ENCODE measurements at places on chromosomes 16 and 17.
A peak's percentile ranks its signal among the peaks of the same experiment; 100 is the strongest.

- H3K4me1 ChIP-seq: no peaks in the 10 kb centered on the region
- no peak overlapping the region for H3K4me3 ChIP-seq
- DNase-seq: no peak
- no peaks in the 10 kb centered on the region for H3K27me3 ChIP-seq
Observed at GRCh38 chr16:2774161-2774891, 2.8 kb downstream of the ELOB start.

- no peak overlapping the region for H3K27ac ChIP-seq
- H3K27me3 ChIP-seq: no peaks in the 10 kb centered on the region
- DNase-seq: no peak
- peaks cover 3% of the 10 kb centered on the region for H3K36me3 ChIP-seq
Observed at GRCh38 chr17:78912082-78912481, 9.1 kb upstream of the CEP295NL start.

- H3K36me3 ChIP-seq: no peaks in the 10 kb centered on the region
- peak; percentile 38 for DNase-seq
- H3K4me1 ChIP-seq: peaks cover 59% of the 10 kb centered on the region
- H3K27ac ChIP-seq: peak overlapping the region; percentile 84
Observed at GRCh38 chr16:72939247-72939646, 108.7 kb downstream of the ZFHX3 start.

GRCh38 chr16:80274576-80275191, 266.1 kb upstream of the DYNLRB2 start:
- no peaks in the 10 kb centered on the region for H3K36me3 ChIP-seq
- no peak overlapping the region for H3K4me3 ChIP-seq
- no peaks in the 10 kb centered on the region for H3K27me3 ChIP-seq
- H3K4me1 ChIP-seq: no peaks in the 10 kb centered on the region

DNA sequence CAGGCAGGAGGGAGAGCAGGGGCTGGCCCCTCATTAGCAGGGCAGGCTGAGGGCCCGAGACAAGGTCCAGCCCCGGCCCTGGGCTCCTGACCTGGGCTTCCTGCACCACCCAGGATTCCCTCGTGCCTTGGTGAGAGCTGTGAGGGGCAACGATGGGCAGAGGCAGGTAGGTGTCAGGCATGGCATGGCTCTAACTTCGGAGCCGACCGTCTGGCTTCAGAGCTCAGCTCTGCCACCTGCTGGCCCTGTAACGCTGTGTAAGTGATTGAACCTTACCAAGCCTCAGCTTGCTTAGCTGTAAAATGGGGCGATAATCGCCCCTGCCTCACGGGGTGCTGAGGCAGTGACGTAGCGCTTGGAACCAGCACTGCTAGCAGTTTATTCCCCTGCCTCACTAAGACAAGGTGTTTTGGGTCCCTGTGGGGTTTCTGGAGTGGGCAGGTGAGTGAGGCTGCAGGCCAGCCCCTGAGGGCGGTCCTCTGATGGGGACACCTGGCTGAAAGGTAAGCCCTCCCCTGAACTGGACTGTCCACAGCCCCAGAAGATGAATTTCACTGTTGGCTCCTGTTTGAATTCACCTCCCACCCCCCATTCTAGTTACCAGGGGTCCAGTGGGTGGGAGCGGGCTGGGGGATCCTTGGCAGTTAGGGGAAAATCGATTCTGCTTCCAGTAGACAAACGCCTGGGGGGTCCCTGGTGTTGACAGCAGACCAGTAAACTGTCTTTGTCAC, 184.8 kb upstream of the GSE1 start:
- H3K27me3 ChIP-seq: no peaks in the 10 kb centered on the region
- no peaks in the 10 kb centered on the region for H3K4me1 ChIP-seq
- no peaks in the 10 kb centered on the region for H3K36me3 ChIP-seq
- H3K4me3 ChIP-seq: no peak overlapping the region

DNA sequence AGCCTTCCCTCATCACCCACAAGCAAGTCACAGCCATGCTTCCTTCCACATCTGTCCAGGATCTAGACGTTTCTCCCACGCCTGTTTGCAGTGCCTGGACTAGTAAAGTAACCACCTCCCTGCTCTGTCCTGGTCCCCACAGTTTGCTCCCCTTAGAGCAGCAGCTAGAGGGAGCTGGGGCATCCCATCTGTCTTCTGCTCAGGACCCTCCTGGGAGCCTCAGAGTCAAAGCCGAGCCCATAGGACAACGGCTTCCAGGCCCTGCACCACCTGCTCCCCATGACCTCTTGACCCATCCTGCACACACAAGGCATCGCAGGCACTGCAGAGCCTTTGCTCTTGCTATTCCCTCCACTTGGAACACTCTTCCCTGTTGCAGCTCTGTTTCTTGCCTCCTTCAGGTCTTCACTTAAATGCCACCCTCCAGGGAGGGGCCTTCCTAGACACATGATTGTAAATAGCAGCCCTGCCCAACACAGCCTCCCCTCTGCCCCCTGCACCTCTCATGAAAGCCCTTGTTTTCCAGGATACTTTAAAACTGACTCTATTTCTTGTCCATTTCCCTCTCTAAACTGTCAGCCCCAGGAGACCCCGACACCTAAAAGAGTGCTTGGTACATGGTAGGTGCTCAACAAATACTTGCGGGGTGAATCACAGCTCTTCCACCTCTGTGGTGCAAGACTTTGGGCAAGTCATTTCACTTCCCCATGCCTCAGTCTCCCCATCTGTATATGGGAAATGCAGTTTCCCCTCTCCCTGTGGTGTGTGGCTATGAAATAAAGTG, 3.1 kb downstream of the NATD1 start:
- no peak overlapping the region for H3K4me3 ChIP-seq
- H3K4me1 ChIP-seq: peaks cover 39% of the 10 kb centered on the region
- no peaks in the 10 kb centered on the region for H3K27me3 ChIP-seq
- no peak overlapping the region for H3K27ac ChIP-seq
- no peak for DNase-seq
- no peaks in the 10 kb centered on the region for H3K36me3 ChIP-seq

DNA sequence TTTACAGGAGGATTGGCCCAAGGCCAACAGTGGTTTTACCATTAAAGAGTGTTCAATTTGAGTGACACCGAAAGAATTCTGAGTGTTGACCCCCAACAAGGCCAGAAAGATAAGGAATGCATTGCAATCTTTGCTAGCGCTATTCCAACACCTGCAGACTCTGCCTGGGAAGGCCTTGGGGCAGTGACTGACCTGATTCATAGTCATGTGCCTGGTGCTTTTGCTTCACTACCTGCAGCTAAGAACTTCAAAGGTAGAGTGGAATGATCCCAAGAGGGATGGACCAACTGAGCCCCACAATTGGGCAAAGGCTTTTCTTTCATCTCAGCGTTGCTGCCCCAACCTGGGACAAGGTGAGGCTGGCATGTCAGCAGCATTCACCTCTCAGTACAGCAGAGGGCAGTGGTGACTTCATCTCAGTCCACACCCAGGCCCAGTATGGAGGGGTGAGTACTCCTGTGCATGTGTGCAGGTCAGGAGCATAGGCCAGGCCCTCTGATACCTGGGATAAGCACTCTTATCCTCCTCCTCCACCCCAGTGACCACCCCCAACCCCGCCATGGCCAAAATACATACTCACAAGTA, 149.6 kb upstream of the GNAO1 start:
- no peak overlapping the region for H3K27ac ChIP-seq
- no peaks in the 10 kb centered on the region for H3K4me1 ChIP-seq
- H3K4me3 ChIP-seq: no peak overlapping the region
- no peaks in the 10 kb centered on the region for H3K36me3 ChIP-seq
- H3K27me3 ChIP-seq: no peaks in the 10 kb centered on the region

DNA sequence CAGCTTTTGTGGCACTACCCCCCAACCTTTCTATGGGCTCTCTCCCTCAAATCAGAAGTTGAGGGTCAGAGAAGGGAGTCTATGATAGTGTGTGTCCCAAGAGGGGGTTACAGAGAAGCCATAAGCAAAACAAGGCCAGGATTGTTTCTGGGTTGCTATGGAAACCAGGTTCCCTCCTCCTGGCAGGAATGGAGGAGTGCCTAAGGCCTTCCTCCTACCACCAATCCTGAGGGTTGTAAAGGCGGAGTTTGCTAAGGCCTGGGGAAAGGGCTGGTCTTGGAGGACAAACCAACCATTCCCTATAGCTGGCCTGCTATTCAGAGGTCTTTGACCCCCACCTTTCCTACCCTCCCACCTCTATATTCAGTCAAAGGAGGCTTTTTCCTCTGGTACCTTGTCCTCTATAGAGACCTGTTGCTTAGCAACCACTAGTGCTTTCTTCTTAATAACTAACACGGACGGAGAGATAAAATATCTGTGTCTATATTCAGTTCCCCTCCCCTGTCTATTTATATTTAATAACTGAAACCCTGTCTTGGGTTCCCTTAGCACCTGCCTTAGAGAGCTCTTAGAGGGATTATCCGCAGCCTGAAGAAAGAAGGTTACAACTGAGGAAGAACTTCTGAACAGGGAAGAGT, 43.4 kb downstream of the NEUROD2 start:
- no peak overlapping the region for H3K27ac ChIP-seq
- no peak overlapping the region for H3K4me3 ChIP-seq
- no peaks in the 10 kb centered on the region for H3K4me1 ChIP-seq
- DNase-seq: no peak

DNA sequence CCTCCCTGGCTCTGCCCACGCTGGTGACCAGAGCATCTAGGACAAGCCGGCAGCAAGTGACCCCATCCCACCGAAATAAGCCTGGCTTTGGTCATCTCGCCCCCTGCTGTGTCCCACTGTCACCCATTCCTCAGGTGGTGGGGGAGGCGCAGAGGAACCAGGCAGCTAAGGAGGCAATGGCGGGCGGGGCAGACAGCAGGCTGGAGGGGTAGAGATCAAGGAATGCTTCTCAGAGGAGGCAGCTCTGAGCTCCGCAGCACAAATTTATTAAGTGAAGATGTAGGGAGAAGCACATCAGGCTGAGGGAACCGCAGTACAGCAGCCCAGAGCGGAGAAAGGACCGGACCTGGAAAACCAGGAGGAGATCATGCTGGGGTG, 7.5 kb upstream of the KREMEN2 start:
- no peak for DNase-seq
- H3K27me3 ChIP-seq: no peaks in the 10 kb centered on the region
- no peaks in the 10 kb centered on the region for H3K36me3 ChIP-seq
- H3K4me3 ChIP-seq: no peak overlapping the region

GRCh38 chr17:34369571-34369970, 6.5 kb upstream of the CCL1 start:
- H3K4me1 ChIP-seq: no peaks in the 10 kb centered on the region
- no peak overlapping the region for H3K27ac ChIP-seq
- no peaks in the 10 kb centered on the region for H3K27me3 ChIP-seq
- no peak for DNase-seq
- no peak overlapping the region for H3K4me3 ChIP-seq

DNA sequence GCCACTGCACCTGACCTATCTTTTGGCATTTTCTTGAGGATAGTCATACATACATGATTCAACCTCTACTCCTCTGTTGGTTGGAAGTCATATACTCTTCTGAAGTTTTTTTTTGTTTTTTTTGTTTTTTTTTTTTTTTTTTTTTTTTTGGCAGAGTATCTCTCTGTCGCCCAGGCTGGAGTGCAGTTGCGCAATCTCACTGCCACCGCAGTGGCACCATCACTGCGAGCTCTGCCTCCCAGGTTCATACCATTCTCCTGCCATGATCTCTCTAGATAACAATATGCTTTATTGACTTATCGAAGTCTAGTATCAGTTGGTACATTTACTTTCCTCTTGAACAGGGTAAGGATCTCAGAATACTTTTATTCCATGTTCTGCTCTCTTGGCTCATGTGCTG, 224.2 kb upstream of the WSCD1 start:
- no peaks in the 10 kb centered on the region for H3K36me3 ChIP-seq
- no peak for DNase-seq
- H3K27me3 ChIP-seq: no peaks in the 10 kb centered on the region

DNA sequence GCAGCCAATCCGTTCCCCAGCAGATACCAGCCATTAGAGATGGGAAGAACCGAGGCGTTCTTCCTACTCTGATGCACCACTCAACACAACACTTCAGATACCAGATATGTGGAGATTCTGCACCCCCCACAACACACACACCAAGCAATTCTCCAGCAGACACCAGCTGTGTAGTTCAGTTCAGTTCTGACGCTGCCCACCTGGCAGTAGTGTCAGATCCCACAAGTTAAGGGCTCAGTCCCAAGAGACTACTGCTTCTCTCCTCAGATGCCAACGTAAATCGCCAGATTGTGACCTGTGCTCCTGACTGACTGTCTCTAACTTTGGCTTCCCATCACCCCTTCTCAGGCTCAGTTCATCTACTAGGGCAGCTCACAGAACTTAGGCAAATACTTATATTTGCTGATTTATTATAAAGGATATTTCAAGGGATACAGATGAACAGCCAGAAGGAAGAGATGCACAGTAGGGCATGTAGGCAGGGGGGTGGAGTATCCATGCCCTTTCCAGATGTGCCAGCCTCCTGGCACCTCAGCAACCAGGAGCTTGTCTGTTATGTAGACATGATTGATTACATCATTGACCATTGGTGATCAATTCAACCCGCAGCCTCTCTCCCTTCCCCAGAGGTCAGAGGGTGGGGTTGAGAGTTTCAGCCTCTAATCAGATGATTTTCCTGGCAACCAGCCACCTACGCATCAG, 110.6 kb downstream of the PRKCA start:
- H3K27me3 ChIP-seq: no peaks in the 10 kb centered on the region
- H3K27ac ChIP-seq: no peak overlapping the region
- no peak overlapping the region for H3K4me3 ChIP-seq

- no peak overlapping the region for H3K4me3 ChIP-seq
- H3K27ac ChIP-seq: no peak overlapping the region
- no peak for DNase-seq
Observed at GRCh38 chr17:62859146-62859545, 51.0 kb upstream of the MARCHF10 start.

DNA sequence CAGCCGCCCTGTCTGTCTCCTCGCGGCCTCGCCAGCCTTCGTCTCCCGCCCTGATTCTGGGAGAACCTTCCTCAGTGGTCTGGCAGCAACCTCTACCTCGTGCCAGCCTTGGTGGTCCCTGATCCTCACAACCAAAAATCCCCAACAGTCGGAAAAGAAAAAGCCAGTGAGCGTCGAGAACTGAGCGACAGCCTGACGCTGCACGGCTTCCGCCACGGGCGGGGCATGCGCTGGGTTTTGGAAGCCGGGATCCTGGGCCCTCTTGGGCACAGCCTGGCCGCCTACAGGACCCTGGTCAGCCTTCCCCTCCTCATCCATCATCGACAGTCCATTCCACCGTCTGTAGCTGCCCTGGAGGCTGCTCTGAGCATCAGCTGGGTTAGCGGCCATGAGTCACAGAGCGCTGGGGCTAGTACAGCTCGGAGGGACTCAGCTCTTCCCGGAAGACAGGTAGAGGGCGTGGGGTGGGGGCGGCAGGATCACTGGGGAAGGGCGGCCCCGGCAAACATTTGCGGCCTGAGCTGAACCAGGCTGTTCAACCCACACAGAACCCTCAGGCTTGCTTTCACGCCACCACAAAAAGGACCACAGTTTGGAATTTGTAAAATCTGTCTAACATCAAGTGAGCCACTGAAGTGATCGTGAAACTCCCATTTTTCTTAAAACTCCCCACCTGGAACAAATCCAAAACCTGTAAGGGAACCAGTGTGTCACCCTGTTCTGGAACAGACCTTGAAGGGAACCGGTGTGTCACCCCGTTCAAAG, 55.4 kb upstream of the DOC2B start:
- DNase-seq: no peak
- no peak overlapping the region for H3K27ac ChIP-seq
- no peaks in the 10 kb centered on the region for H3K36me3 ChIP-seq
- no peak overlapping the region for H3K4me3 ChIP-seq
